ENCODE measurements at places on chromosomes 5 and 9.

GRCh38 chr5:155834271-155834975 is 492.5 kb upstream of the SGCD start:
- DNase-seq, result no peak

GRCh38 chr5:53969176-53969730 is 341.1 kb downstream of the ARL15 start:
- no peak for DNase-seq

DNA sequence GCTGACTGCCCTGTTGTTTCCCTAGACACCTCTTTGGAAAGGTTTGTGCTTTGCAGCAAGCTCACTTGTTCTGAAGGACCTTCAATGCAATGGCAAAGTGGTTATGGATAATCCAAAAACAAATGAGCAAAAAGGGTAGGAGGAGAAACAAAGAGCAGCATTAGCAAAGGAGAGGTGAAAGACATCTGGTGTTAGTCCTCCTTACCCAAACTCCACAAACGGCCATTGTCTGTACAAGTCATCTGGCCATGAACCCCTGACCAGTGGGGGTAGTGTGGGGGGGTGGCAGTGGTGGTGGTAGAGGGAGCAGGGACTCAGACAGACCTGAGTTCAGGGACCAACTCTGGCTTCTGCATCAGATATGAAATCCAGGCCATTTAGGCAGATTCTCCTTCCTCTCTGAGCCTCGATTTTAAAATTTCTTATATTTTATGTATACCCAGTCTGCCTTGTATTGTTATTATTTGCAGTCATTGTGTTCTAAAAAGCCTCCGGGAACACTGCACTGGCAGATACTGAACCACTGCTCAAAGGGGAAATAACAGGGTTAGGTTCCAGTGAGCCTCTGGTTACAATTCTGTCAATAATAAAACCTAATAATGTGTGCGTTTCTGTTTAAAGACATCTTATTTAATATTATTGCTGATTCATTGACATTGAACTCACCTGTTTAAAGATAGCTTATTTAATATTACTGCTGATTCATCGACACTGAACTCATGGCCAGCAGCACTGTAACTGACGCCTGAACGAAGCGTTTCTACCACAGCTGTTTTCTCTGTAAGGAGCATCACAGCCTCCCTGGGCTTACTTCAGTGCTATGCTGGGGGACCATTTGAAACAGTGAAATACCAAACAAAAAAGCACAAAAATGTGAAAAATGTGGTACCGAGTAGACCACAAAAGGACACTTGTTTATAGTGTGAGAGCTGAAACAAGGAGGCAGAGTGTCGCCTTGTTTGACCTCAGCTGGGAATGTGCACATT is 156.0 kb downstream of the SEC61B start:
- no peak for DNase-seq

- DNase-seq, result no peak
Measured at GRCh38 chr5:131973089-131973712, 27.7 kb upstream of the MEIKIN start.

DNA sequence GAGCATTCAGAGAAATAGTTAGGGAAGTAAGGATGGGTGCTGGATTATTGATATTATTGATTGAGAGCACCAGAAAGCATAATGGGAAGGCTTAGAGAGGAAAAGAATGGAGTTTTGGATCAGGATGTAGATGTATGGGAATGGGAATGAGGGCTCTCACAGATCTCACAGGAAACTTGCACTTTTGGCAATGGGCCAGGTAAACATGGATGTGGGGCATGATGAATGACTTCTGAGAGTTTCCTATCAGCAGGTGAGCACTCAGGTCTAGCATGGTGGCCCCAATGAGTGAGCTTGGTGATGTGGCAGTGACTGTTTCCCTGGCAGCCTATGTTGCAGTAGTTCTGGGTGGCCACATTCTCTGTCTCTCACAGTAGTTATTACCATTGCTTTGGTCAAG is 283.8 kb downstream of the FBXL7 start:
- DNase-seq, result no peak

All from RKO (cell line).